ENCODE measurements at places on chromosomes 3 and 15.
A peak's percentile ranks its signal among the peaks of the same experiment; 100 is the strongest.

GRCh38 chr15:57017024-57017423 is 98.6 kb downstream of the TCF12 start:
- no peak for DNase-seq

DNA sequence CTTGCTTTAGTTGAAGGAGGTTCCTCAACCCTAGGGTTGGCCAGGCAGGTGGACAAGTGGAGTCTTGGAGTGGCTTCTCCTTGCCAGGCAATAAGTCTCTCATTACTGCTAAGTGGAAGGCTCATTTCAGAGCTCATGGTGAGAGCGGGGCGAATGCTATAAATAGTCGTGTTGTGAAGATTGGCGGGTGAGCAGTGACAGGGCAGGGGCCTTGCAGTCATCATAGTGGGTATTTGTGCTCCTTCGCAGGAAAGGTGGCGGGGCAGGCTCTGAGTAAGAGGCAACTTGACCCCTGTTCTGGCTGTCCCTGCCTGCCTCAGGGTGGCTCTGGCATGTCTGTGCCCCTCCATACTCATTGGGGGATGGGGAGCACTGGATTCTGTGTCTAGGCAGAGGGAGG is 8.7 kb upstream of the GRM2 start:
- no peak for DNase-seq

- no peak for DNase-seq
Observed at GRCh38 chr15:91472316-91472756, 372.3 kb downstream of the SV2B start.

DNA sequence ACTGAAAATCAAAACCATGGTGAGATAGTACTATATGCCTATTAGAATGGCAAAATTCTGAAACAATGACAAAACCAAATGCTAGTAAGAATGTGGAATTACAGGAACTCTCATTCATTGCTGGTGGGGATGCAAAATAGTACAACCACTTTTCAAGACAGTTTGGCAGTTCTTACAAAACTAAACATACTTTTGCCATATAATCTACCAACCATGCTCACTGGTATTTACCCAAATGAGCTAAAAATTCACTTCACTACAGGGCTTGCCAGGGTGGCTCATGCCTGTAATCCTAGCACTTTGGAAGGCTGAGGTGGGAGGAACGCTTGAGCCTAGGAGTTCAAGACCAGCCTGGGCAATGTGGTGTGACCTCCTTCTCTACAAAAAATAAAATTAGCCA is 40.0 kb downstream of the MYO9A start:
- no peak for DNase-seq

DNA sequence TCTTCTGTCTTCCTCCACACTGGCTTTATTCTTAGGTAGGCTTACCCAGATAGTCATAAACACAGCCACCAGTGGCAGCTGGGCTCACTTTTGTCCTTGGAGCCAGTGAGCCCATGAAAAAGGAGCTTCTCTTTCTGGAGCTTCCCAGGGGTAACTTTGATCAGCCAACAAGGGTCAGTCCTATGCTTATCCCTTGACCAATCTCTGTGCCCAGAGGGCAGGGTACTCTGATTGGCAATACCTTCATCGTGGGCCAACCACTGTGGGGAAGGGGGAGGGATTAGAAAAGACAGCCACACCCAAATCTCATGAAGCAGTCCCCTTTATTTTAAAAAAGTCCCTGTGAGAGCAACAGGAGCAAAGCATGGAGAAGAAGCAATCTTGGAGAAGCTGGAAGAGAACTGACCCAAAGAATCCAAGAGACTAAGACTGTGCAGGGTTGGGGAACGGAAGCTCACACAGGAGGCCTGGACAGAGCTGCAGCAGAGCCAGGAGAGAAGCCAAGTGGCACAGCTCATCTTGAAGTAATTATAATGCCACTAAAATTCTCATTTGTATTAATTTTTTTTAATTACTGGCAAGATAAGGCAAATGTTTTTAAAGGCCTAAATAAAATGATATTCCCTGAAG is 70.4 kb downstream of the SSUH2 start:
- no peak for DNase-seq

GRCh38 chr3:134852893-134853351 is 57.9 kb downstream of the EPHB1 start:
- no peak for DNase-seq

GRCh38 chr15:73087098-73087497 is 34.8 kb downstream of the NEO1 start:
- DNase-seq = no peak

DNA sequence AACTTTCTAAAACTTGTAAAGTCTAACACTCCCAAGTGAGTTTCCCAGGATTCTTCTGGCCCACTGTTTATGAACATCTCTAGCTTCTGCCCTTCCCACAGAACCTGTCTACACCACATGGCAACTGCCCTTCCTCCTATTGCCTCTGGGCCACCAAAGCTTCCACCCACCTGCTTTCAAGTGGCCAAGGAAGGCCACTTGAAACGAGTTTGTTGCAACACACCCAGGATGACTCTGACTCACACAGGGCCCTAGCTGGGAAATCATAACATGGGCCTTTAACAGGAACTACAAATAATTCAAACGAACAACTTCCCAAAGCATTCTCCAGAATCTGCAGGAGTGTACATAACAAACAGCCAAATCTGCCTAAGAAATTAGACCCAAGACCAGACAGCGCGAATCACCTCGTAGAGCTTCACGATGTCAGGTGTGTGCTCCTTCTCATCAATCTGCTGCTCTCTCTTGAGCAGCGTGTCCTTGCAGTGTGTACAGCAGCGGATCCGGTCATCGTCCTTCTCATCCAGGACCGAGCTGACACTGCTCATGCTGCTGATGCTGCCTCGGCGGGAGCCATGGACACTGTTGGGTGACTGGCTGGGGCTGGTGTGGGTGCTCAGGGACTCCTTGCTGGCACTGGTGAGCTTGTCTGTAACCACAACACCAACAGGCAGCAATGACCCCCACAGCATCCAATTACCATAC is 16.8 kb downstream of the RBSN start:
- DNase-seq = no peak

- DNase-seq = no peak
Observed at GRCh38 chr3:112491373-112491772, 7.9 kb downstream of the BTLA start.

DNA sequence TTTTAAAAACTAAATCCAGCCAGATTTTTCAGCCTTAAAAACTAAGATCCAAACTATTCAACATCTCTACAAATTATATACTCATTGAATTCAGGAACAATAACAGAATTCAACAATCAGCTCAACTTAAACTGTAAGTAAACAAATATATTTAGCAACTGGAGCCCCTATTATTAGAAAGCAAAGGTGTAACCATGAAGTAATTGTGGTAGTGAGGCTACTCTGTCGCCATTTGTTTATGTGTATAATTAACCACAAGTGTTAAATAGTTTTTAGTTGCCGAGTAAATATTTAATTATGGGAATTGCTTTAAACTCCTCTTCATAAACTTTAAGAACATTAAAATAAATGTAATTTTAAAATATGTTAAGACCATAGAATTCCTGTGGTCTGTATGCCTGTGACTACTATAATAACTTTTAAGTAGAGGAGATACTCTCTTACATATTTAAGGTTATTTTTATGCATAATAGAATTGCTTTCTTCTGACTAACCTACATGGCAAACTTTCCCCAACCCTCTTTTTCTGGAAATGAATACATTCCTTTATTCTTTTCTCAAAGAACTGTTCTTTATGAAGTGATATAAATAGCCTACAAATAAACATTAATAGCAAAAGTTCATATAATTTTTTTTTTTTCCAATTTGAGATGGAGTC is 51.2 kb downstream of the MFN1 start:
- no peak for DNase-seq

DNA sequence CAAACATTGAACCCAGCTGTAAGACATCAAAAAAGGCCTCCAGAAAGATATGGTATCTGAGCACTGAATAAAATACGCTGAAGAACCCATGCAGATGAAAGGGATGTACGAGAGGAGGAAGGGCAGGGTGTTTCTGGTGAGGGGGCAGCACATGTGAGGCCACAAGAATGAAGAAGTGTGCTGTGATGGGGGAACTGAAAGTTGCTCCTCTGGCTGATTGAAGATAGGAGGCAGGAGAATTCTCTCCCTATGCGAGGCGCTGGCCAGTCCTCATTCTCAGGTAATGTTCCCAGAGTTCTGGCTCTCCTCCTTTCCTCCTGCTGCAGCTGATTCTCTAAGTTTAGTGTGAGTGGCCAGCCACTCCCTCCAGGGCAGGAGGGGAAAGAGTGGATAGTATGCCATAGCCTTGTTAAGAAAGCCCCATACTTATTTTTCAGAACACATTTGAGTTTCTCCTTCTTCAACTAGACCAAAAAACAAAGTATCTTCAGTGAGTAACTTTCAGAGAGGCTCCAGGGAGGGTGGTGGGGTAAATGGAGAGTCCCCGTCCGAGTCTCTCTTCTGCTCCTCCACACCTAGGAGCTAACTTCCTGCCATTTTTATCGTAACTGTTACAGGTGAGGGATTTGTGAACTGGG is 26.9 kb upstream of the MYO1E start:
- DNase-seq = no peak

GRCh38 chr3:128714887-128715491 is 11.0 kb upstream of the RAB7A start:
- DNase-seq = peak; percentile 13

DNA sequence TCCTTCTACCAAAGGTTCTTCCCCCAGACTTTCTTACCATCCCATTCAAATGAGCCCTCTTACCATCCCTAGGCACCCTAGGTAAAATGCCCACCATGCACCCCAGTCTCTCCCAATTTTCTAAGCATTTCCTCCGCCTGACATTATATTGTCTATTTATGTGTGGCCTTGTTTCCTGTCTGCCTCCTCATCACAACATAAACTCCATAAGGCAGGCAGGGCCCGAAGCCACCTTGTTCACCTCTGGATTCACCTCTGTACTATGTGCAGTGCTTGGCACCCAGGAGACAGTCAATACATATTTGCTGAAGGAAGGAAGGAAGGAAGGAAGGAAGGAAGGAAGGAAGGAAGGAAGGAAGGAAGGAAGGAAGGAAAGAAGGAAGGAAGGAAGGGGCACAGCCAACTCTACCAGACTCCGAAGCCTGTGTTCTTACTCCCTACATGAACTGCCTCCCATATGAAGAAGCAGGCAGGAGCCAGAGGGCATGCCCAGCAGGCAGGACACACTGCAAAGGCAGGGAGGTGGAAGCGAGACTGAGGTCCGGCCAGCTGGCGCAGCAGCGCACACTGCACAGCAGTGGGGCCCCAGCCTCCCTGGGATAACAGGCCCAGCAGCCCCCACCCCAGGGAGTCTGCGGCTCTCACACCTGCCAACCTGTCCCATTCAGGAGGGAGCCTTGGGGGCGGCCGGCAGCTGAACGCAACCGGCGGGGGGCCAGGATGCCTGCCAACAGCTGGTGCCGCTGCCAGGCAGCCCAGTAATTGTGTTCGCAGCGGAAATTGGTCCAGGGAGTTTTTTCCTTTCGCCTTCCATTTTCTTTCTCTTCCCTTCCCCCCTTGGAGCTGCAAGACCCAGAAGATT is 106.0 kb upstream of the LINGO1 start:
- DNase-seq = no peak

GRCh38 chr3:56904552-56905215 is 102.9 kb upstream of the ARHGEF3 start:
- DNase-seq = no peak

DNA sequence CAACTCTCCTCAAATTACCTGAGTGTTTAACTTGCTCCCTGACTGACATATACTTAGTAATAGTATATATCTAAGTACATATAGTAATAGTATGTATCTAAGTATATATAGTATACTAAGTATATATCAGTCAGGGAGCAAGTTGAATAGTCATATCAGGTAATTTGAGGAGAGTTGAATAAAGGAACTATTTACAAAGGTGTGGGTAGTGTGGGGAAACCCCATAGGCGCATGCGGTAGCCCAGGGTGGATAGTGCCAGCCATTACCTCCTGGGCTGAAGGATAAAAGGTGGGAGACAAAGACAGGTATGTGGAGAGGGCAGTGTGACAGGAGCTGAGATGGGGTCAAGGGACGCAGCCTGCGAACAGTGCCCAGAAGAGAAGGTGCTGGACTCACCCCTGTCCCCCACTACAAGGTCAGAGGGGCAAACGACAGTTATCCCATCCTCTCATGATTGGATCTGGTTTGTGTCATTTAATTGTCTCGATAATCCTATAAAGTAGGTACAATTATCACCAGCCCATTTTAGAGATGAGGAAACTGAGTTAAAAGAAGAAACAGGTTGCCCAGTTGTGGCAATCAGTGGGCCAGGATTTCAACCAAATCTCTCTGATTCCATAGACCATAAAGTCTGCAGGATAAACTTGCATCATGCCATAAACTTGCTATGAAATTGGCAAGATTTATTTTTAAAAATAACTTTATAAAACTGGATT is 34.1 kb upstream of the TPM1 start:
- no peak for DNase-seq

GRCh38 chr3:190089711-190090110 is 31.0 kb downstream of the P3H2 start:
- no peak for DNase-seq

- DNase-seq = no peak
Observed at GRCh38 chr15:49154359-49154758, 1.0 kb downstream of the COPS2 start.

- no peak for DNase-seq
Observed at GRCh38 chr3:122405015-122405414, 10.8 kb downstream of the WDR5B start.

- no peak for DNase-seq
Observed at GRCh38 chr3:125207949-125208568, 4.5 kb downstream of the SLC12A8 start.

DNA sequence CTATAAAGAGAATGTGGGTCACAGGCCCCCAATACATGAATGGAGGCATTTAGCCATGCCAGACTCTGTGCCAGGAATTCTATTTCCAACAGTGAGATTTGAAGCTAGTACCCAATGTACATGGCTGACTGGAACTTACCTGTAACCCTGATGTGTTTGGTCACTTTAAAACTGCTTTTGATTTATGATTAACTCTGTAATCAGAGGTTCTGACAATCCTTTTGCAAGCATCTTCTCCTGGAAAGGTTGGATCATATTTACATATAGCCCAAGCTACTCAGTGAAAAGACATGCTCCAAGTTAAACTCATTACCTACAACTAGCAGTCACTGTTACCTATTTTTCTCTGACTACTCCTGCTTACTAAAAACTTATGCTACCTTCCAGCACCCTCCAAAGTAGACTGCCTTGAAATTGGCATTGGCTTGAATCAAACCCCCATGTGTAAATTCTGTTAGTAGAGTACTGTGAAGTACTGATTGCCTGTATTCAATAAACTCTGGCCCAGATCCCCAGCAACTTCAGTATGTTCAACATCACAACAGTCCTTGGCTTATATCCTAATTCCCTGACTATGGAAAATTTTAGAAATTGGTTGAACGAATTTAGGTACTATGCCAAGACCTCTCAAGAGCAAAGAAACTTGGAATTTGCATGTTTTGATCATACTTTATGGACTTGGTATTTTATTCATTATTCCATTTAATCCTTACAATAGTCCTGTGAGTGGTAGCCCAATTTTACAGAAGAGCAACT is 665.6 kb upstream of the NECTIN3 start:
- no peak for DNase-seq

DNA sequence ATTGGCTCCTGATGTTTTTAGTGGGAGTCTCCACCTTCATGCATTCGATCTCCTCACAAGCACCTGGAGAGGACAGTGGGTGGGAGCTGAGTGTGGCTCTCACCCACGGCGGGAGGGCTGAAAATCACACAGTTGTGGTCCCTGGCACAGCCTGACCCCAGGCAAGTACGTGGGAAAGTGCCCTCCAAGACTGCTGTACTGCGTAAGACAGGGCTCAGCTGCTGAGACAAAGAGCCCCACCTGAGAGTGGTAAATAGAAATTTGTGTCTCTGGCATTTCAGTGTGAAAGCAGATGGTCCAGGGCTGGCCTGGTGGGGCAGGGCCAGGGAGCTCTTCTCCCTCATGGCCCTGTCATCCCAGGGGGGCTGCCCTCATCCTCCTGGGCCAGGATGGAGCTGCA is 77.4 kb upstream of the IQSEC1 start:
- DNase-seq = no peak

Data from activated CD4-positive, alpha-beta T cell treated with anti-CD3 and anti-CD28 coated beads for 4 hours (primary cell).